Sigmoid colon (tissue), 7 donors: ENCODE measurements at places on chromosomes 7 and 10. TPM values are rescaled to one million over a fixed set of nuclear protein-coding genes. Genes with fewer than 3 reads are reported as not detected.

DNA sequence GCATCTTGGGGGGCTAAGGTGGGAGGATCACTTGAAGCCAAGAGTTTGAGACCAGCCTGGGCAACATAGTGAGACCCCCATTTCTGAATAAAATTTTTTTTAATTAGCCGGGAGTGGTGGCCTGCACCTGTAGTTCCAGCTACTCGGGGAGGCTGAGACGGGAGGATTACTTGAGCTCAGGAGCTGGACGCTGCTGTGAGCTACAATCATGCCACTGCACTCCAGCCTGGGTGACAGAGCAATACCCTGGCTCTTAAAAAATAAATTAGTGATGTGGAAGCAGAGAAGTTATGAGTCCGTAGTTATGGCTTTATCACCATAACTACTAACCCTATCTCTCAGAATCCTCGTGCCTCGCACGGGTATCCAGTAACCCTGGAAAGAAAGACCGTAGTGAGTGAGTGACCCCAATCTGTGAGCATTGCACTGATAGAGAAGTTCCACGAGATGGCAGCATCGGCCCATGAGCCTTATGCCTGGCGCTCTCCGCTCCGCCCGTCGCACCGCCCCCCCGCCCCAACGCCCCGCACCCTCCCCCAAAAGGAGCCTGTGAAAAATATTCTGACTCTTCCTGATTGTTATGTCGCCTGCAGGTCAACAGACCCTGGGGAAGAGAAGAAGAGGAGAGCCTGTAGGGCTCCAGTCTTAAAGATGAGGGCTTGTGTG, 4.9 kb upstream of the SLC29A3 start:
- H3K27ac ChIP-seq, result peak overlapping the region; percentile 63
- DNase-seq, result peak; percentile 80
- peaks cover 30% of the 10 kb centered on the region for H3K4me1 ChIP-seq
- H3K27me3 ChIP-seq, result no peaks in the 10 kb centered on the region

DNA sequence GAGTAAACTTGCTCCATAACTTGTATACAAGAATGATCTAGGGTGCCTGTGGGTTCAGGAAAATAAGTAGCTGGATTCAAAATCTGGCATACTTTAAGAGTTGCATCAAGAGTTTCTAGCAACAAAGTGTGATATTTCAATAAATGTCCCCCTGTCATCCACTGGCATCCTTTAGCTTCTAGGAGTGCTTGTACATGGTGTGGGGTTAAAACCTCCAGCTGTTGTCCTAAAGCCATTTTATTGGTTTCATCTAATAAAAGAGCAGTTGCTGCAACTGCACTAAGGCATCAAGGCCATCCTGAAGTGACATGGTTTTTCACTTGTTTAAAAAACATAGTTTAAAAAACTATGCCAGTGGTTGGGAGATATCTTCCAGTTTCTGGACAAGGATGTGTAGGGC, 148.4 kb downstream of the INHBA start:
- DNase-seq, result no peak
- no peak overlapping the region for H3K4me3 ChIP-seq
- no peaks in the 10 kb centered on the region for H3K4me1 ChIP-seq
- H3K27me3 ChIP-seq, result no peaks in the 10 kb centered on the region
- H3K27ac ChIP-seq, result no peak overlapping the region

DNA sequence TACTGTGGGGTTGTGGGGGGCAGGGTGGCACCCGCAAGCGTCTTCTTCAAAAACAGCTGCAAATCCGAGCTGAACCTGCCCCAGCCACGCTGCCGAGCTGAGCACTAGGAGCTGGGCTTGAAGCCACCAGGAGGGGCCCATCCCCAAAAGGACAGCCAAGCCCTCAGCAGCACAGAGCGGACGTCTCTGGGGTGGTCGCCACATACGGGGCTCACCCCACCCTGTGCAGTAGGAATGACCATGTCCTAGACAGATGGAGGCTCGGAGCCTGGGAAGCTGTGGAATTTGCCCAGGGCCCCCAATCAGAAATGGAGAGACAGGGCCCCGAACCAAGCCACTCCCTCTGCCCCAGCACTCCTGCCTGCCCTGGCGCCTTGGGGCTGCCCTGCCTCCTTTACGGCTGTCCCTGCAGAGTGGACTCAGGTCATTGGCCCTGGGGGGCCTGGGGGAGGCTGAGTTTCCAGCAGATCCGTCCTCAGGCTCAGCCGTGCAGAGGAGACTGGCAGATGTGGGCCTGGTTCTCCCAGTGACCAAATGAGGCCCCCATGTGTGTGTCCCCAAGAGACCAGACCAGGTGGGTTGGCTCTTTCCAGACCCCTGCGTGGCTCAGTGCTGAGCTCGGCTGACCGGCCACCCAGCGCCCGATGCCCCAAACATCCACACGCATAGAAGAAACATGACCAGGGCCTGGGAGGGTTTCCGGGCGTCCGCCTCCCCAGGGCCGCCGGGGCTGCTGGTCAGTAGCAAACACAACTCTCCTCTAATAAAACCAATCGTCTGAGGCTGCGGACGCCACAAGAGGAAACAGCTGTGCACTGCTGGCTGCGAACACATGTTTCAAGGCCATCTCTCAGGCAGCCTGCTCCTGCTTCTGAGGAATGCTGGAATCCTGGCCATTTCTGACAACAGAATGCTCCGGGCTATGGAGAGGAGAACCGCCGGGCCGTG, 54.9 kb downstream of the PDGFA start:
- H3K27me3 ChIP-seq, result no peaks in the 10 kb centered on the region
- H3K27ac ChIP-seq, result no peak overlapping the region
- DNase-seq, result peak; percentile 73
- no peaks in the 10 kb centered on the region for H3K36me3 ChIP-seq
- H3K4me1 ChIP-seq, result peaks cover 12% of the 10 kb centered on the region

STRA8 gene
- total RNA-seq, result not detected

GRCh38 chr7:34019301-34019790, 114.0 kb downstream of the BMPER start:
- H3K4me1 ChIP-seq, result no peaks in the 10 kb centered on the region
- H3K4me3 ChIP-seq, result no peak overlapping the region
- no peaks in the 10 kb centered on the region for H3K27me3 ChIP-seq

GRCh38 chr7:141558544-141559183, 7.5 kb downstream of the AGK start:
- H3K27me3 ChIP-seq, result no peaks in the 10 kb centered on the region
- no peaks in the 10 kb centered on the region for H3K36me3 ChIP-seq
- DNase-seq, result no peak
- no peak overlapping the region for H3K4me3 ChIP-seq
- no peaks in the 10 kb centered on the region for H3K4me1 ChIP-seq

DNA sequence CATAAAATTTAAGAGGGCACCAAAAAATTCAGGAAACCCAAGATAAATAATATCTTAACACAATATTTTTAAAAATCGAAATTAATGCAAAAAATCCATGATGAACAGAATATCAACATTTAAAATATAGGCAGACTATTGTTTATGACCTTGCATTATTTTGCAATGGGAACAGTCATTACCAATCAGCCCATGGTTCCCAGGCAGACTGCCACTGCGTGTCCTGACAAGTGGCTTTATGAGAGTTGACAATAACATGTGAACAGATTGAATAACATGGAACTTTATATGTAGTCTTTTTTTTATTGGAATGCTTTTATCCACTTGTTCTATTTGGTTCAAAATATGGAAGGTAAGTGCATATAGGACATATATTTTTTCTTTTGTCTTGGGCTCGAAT, 3.1 kb upstream of the AVPI1 start:
- DNase-seq, result no peak
- no peak overlapping the region for H3K27ac ChIP-seq
- H3K27me3 ChIP-seq, result no peaks in the 10 kb centered on the region
- H3K4me3 ChIP-seq, result no peak overlapping the region

- DNase-seq, result peak; percentile 51
- H3K4me3 ChIP-seq, result no peak overlapping the region
- peaks cover 4% of the 10 kb centered on the region for H3K27me3 ChIP-seq
- no peaks in the 10 kb centered on the region for H3K36me3 ChIP-seq
Measured at GRCh38 chr7:44142028-44142427, 896 bp upstream of the MYL7 start.

DNA sequence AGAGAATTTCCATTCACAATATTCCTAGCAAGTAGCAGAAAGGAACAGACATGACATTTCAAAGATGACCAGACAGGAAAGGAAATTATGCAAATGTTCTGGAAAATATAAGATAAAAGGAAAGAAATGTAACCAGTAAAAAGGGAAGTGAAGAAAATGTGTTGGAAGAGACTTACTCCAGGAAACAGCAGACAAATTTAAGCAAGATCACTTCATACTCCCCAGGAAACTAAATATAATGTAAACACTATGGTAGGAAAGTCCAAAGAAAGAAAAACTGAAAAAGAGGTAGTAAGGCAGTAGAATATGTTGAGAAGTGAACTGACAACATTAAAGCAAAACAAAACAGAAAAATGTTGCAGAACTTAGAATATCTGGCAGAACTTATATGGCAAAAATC, 6.4 kb upstream of the ST8SIA6 start:
- DNase-seq, result no peak
- H3K27me3 ChIP-seq, result peaks cover 3% of the 10 kb centered on the region
- H3K4me1 ChIP-seq, result no peaks in the 10 kb centered on the region
- H3K4me3 ChIP-seq, result no peak overlapping the region

- no peaks in the 10 kb centered on the region for H3K36me3 ChIP-seq
- peak overlapping the region; percentile 86 for H3K27ac ChIP-seq
- DNase-seq, result no peak
- H3K4me3 ChIP-seq, result no peak overlapping the region
- no peaks in the 10 kb centered on the region for H3K27me3 ChIP-seq
- H3K4me1 ChIP-seq, result peaks cover 13% of the 10 kb centered on the region
Measured at GRCh38 chr7:2775785-2776184, 68.3 kb downstream of the GNA12 start.

SLIT1 gene
- 0.71 TPM for total RNA-seq

GRCh38 chr10:9792181-9792580, 1225.5 kb upstream of the CELF2 start:
- no peaks in the 10 kb centered on the region for H3K4me1 ChIP-seq
- H3K4me3 ChIP-seq, result no peak overlapping the region
- no peak for DNase-seq
- no peak overlapping the region for H3K27ac ChIP-seq
- no peaks in the 10 kb centered on the region for H3K27me3 ChIP-seq

DNA sequence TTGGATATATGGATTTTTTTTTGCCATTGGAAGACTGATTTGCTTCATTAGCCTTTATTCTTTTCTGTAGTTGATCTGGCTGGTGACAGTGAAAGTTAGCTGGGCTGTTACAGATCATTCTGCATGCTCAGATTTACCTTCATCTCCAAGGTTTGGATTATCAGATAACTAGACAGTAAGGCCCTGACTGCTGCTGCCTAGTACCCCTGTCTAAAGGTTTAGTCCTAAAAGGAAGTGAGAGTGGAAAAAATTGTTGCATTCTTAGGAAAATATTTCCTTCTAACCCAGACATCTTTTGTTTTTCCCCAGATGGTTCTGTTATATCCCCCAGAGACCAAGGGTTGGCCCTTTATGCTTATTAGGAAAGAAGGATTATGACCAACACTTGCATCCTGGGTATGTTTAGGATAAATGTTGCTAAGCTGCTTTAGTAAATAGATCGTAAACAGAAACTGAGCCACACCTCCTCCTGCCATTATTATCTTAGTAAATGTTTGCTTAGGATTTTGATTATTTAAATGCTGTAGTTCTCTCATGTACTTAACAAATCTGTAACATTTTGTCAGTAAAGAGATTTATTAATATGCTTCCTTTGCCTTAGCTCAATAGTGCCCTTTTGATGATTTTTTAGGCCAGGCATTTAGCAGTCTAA, 44.4 kb downstream of the MCU start:
- no peaks in the 10 kb centered on the region for H3K36me3 ChIP-seq
- DNase-seq, result no peak

PNLIPRP1 gene
- total RNA-seq, result not detected

DNA sequence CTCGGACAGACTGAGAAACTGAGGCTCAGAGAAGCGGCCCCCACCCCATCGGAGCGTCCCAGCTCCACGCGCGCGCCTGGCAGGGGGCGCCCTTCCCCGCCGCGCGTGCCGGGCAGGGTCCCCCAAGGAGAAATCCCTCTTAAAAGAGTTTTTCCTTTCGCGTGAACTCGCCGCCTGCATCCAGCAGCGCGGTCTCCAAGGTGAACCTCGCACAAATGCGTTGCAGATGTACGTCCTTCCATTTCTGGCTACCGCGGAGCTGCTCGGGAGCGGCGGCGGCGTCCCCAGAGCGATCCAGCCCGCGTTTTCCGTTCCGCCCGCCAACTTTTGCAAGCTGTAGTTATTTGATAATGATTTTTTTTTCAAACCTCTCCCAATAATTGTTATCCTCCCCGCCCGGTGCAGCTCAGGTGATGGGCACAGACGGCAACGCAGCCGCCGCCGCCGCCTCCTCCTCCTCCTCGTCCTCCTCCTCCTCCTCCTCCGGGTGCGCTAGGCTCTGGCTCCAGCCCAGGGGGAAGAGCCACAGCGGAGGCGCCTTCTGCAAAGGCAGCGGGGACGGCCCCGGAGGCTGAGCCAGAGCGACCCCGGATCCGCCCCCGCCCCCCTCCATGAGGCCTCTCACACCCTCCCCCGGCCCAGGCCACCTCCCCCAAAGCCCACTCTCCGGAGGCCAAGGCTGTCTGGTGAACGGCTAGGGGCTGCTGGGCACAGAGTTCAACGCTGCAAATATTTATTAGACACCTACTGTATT, 74.0 kb upstream of the CUX1 start:
- peaks cover 3% of the 10 kb centered on the region for H3K27me3 ChIP-seq
- H3K4me3 ChIP-seq, result peak overlapping the region; percentile 48
- DNase-seq, result peak; percentile 77

CALHM2 gene
- 27.4 TPM for total RNA-seq

C7orf57 gene
- not detected for total RNA-seq

DNA sequence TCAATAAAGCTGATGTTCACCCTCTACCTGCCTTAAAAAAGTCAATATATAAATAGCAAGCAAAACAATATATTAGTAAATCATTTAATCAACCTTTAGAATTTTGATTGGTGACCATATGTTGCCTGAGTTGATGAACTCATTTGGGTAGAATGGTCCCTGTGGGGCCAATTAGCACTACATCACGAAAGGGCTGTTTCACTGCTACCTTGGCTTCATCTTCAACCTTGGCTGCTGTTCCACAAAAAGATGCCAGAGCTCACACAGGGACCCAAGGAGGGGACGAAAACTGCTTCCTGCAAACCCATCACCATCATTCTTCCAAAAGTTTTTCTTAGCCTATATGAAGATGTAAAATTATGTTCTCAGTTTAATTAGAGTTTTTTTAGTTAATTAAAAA, 35.4 kb upstream of the HBP1 start:
- no peaks in the 10 kb centered on the region for H3K36me3 ChIP-seq
- H3K4me3 ChIP-seq, result no peak overlapping the region
- H3K27me3 ChIP-seq, result no peaks in the 10 kb centered on the region
- no peak for DNase-seq

DNA sequence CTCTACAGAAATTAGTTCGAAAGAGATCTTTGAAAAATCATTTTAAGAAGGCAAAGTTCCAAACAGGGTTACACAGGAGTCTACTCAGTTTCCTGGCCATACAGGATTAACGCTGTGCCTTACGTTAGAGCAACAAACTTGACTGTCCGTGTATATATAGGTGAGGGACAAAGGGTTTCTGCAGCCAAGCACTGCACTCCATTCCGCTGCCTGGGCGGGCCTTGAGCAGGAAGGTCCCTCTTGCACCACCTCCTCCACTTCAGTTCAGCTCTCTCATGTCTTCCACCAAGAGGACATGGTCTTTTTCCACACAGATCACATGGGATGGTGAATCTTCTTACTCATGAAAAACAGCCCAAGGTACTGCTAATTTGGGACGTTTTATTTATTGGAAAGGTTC, 43.2 kb downstream of the MCMBP start:
- no peak for DNase-seq
- H3K36me3 ChIP-seq, result peaks cover 4% of the 10 kb centered on the region
- no peaks in the 10 kb centered on the region for H3K27me3 ChIP-seq
